ENCODE measurements at places on chromosomes 5 and 9. TPM values are rescaled to one million over a fixed set of nuclear protein-coding genes. Genes with fewer than 3 reads are reported as not detected.

DNA sequence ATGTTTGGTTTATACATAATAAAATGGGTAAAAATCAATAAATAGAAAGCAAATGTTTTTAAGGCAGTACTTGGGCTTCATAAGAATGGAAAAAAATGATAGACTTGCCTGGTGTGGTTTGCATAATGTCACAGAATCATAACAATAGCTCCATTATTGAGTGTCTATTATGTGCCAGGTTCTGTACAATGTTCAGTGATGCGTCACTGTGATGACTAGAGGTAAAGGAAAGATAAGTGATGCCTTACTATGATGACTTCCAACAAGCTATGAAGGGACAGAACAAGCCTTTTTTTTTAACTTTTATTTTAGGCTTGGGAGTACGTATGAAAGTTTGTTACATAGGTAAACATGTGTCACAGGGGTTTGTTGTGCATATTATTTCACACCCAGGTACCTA, 128.8 kb downstream of the TMC1 start:
- no peak overlapping the region for H3K4me3 ChIP-seq
- H3K27me3 ChIP-seq, result no peaks in the 10 kb centered on the region
- no peak for ATAC-seq
- no peak overlapping the region for H3K27ac ChIP-seq

- H3K27ac ChIP-seq, result no peak overlapping the region
- no peaks in the 10 kb centered on the region for H3K4me1 ChIP-seq
- no peak overlapping the region for H3K4me3 ChIP-seq
Observed at GRCh38 chr5:62581836-62582597, 3.4 kb downstream of the LRRC70 start.

DNA sequence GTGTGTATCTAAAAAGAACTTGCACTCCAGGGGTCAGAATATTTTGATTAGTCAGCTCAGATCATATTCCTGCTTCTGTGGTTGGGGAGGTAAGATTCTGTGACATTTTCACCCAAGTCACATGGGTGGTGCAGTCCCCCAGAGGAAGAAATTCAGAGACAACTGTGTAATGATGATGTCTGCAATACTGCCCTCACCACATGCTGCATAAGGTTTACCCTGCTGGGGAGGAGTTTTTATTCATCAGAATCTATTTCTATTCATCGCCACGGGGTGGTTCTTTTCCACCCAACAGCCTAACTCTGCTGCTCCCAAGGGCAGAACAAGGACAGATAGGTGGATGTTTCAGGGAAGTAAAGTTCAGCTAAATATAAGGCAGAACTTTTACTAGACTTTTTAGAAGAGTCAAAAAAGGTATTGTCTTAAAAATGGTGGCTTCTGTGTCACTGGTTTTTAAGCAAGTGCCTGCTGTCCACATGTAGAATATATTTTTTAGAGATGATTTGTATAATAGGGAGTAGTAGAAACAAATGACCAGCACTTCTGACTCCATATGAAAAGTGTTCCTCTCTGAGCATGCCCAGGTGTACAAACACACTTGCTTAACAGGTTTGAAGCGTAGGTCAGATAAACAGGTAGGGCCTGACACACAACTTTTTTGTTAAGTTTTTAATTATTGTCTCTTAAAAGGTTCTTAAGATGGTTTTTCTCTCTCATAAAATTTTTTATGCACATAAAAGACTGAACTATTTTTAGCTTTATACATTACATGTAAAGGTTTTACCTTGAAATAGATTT, 352.7 kb downstream of the LRRC70 start:
- H3K4me1 ChIP-seq, result no peaks in the 10 kb centered on the region
- H3K4me3 ChIP-seq, result no peak overlapping the region

GRCh38 chr9:78468231-78468630, 171.3 kb downstream of the PSAT1 start:
- H3K36me3 ChIP-seq, result no peaks in the 10 kb centered on the region
- no peak overlapping the region for H3K27ac ChIP-seq
- ATAC-seq, result no peak
- no peaks in the 10 kb centered on the region for H3K27me3 ChIP-seq
- H3K4me1 ChIP-seq, result no peaks in the 10 kb centered on the region

Gene EQTN
- total RNA-seq, result 1.2 TPM

GRCh38 chr5:120155873-120156272, 308.2 kb upstream of the PRR16 start:
- no peaks in the 10 kb centered on the region for H3K27me3 ChIP-seq
- no peak overlapping the region for H3K27ac ChIP-seq
- H3K4me1 ChIP-seq, result no peaks in the 10 kb centered on the region

DNA sequence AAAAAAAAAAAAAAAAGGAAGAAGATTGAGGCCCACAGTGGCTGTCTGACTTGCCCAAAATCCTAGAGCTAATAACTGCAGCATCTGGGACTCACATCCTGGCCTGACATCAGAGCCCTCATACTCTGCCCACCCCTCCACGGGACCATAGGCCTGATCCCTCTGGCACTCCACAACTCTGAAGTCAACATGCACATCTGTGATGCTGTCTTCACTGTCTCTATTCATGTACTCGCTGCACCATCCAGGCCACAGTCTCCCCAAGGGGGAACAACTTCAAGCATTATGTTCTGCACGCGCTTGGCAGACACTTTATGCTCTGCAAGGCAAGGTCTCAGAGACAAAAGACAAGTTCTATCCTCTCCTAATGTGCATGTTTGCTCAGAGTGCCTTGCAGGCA, 158.2 kb downstream of the SPOCK1 start:
- no peaks in the 10 kb centered on the region for H3K36me3 ChIP-seq
- H3K4me1 ChIP-seq, result no peaks in the 10 kb centered on the region
- no peak overlapping the region for H3K27ac ChIP-seq
- ATAC-seq, result no peak
- H3K27me3 ChIP-seq, result no peaks in the 10 kb centered on the region

- no peak for ATAC-seq
- H3K4me3 ChIP-seq, result no peak overlapping the region
- H3K36me3 ChIP-seq, result no peaks in the 10 kb centered on the region
Observed at GRCh38 chr5:149279661-149280060, 8.0 kb downstream of the AFAP1L1 start.

DNA sequence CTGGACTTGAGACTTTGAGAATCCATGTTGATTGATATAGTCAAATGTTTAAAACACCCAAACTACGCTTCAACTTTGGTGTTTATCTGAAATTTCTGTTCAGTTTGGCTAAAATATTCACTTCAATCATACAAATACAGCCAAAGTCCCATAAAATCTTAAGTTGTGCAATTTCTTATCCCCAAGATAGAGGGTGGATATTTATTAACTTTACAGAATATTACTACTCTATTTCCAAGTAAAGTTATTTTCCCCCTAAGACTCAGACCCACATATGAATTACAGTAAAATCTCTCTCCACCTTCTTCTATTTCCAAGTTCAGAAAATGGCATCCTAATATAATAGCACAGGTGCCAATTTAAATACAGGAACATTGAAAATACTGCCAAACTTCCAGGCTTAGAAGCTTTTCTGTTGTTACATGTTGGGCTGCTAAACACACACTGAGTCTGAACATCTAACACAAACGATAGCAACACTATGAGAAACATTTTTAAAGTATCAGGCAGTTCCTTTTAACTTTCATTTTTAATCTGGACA, 290.3 kb downstream of the EBF1 start:
- ATAC-seq, result no peak
- no peaks in the 10 kb centered on the region for H3K4me1 ChIP-seq
- H3K27ac ChIP-seq, result no peak overlapping the region
- no peaks in the 10 kb centered on the region for H3K27me3 ChIP-seq
- H3K4me3 ChIP-seq, result no peak overlapping the region
- H3K36me3 ChIP-seq, result no peaks in the 10 kb centered on the region

DNA sequence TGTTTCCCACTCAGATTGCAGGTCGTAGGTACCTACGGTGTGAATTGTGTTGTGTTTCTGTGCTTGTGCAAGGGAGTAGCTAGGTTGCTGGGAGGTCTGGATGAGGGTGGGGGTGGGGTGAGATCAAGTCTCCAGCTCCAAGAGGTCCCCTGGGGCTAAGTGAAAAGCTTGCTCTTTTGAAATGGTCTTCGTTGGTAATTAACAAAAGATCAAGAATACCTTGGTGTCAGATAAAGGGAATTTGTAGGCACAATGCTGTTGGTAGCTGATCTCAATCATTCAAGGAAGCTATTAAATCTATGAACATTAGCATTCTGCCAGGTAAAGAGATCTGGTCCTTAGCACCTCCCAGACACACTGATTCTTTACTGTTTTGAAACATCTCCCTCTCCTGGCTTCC, 928 bp upstream of the PCDHGC4 start:
- no peaks in the 10 kb centered on the region for H3K27me3 ChIP-seq
- H3K36me3 ChIP-seq, result no peaks in the 10 kb centered on the region
- H3K4me1 ChIP-seq, result peaks cover 92% of the 10 kb centered on the region
- ATAC-seq, result no peak
- no peak overlapping the region for H3K27ac ChIP-seq

Gene PCDHA6
- 0.67 TPM for total RNA-seq

Gene PDLIM7
- 863 TPM for total RNA-seq

Gene NTNG2
- total RNA-seq, result 1.5 TPM

GRCh38 chr5:158080112-158080511, 221.2 kb upstream of the CLINT1 start:
- no peak for ATAC-seq
- H3K4me3 ChIP-seq, result no peak overlapping the region
- peaks cover 7% of the 10 kb centered on the region for H3K4me1 ChIP-seq
- H3K27me3 ChIP-seq, result peaks cover 5% of the 10 kb centered on the region
- H3K27ac ChIP-seq, result no peak overlapping the region
- H3K36me3 ChIP-seq, result no peaks in the 10 kb centered on the region

GRCh38 chr5:41918105-41918504, 7.0 kb upstream of the FBXO4 start:
- no peak overlapping the region for H3K4me3 ChIP-seq
- no peak overlapping the region for H3K27ac ChIP-seq
- ATAC-seq, result no peak
- H3K36me3 ChIP-seq, result peaks cover 91% of the 10 kb centered on the region

- H3K27me3 ChIP-seq, result peaks cover 100% of the 10 kb centered on the region
- peaks cover 53% of the 10 kb centered on the region for H3K4me1 ChIP-seq
- no peak overlapping the region for H3K4me3 ChIP-seq
- no peaks in the 10 kb centered on the region for H3K36me3 ChIP-seq
- H3K27ac ChIP-seq, result no peak overlapping the region
- ATAC-seq, result no peak
Observed at GRCh38 chr5:88687373-88687911, 195.5 kb downstream of the MEF2C start.

- no peaks in the 10 kb centered on the region for H3K27me3 ChIP-seq
- no peaks in the 10 kb centered on the region for H3K36me3 ChIP-seq
- no peak overlapping the region for H3K27ac ChIP-seq
- H3K4me1 ChIP-seq, result no peaks in the 10 kb centered on the region
Observed at GRCh38 chr5:32523625-32524024, 61.7 kb upstream of the SUB1 start.

Gene PTGR1
- total RNA-seq, result 19.1 TPM

DNA sequence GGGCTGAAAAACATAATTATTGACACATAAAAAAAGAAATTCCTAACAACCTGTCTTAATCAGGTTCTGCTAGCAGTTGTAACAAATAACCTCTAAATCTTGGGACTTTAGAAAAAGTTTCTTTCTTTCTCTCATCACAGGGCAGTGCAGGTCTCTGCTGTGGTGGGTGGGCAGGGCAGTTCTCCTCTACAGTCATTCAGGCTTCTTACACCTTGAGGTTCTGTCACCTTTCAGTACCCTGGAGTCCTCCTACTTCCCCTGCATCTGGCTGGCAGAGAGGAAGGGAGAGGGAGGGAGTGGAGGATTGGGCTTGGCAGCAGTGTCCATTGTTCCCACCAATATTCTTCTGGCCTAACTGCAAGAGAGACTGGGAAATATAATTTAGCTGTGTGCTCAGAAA, 112.2 kb upstream of the ANKRD55 start:
- no peak overlapping the region for H3K4me3 ChIP-seq
- H3K27ac ChIP-seq, result no peak overlapping the region
- no peaks in the 10 kb centered on the region for H3K27me3 ChIP-seq
- peaks cover 7% of the 10 kb centered on the region for H3K4me1 ChIP-seq
- no peaks in the 10 kb centered on the region for H3K36me3 ChIP-seq

DNA sequence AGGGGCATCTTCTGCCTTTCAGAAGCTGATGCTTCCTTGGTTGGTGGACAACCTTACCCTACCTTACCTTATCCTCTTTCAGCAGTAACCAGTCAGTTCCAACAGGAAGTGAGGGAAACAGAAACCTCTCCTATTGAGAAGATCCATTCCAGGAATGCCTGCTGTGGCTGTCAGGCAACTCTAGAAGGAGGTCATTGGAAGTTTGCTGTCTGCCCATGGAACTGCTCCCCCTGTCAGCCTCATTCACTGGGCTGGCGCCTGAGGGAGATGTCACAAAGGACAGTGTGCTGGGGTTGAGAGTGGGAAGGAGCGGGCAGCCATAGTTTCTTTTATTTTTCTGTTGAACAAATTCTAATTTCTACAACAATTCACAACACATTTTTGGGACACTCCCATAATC, 54.7 kb downstream of the IRX1 start:
- no peaks in the 10 kb centered on the region for H3K36me3 ChIP-seq
- no peak overlapping the region for H3K27ac ChIP-seq
- no peak for ATAC-seq
- H3K27me3 ChIP-seq, result peaks cover 25% of the 10 kb centered on the region

All from gastroesophageal sphincter (tissue), 4 donors.